NCI-H69 (cell line): ENCODE measurements at places on chromosomes 7 and 10.
A peak's percentile ranks its signal among the peaks of the same experiment; 100 is the strongest.

DNA sequence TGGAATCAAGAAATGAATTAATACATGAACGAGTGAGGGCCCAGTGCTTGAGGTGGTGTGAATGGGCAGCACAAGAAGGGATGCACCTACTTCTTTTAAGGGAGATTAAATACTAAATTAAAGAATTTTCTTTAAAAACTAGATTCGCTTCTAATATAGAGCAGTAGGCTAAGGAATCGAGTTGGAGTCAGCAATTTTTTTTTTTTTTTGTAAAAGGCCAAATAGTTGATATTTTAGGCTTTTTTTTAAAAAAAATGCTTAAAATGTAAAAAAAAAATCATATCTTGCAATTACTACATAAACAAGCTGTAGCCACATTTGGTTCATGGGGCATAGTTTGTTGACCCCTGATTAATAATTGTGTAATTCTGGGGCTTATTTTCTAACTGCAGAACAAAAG is 31.9 kb downstream of the A1CF start:
- DNase-seq = no peak

DNA sequence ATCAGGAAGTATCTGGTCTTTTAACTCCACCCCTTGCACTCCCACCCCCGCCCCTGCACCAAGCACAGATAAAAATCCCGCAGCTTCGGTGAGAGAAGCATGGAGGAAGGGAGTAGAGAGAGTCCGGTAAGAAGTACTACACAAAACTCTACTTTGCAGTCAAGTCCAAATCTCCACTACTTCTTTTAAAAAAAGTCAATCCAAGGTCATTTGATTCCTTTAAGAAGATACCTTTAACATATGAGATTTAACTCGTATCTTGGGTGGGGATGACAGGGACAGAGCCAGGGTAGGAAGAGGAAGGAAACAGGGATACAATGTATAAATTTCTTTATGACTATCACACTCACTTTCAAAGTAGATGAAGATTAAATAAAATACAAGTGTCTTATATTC is 132.1 kb downstream of the NRBF2 start:
- DNase-seq = peak; percentile 62

DNA sequence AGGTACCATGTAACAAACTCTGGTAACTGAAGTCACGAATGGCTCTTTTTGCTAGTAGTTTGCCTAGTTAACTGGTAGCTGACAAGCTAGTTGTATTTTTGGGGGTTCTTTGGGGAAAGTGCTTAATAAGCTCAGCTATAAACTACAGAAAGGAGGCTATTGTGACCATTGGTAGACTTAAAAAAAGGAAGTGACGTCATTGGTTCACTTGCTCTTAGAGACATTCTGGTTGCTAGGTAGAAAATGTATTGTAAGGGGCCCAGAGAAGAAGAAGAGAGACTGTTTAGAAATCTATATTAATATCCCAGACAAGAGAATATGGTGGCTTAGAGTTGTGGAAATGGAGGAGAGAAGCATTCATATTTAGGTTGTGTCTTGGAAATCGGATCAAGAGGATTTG is 103.0 kb downstream of the NXPH1 start:
- peak; percentile 19 for DNase-seq

DNA sequence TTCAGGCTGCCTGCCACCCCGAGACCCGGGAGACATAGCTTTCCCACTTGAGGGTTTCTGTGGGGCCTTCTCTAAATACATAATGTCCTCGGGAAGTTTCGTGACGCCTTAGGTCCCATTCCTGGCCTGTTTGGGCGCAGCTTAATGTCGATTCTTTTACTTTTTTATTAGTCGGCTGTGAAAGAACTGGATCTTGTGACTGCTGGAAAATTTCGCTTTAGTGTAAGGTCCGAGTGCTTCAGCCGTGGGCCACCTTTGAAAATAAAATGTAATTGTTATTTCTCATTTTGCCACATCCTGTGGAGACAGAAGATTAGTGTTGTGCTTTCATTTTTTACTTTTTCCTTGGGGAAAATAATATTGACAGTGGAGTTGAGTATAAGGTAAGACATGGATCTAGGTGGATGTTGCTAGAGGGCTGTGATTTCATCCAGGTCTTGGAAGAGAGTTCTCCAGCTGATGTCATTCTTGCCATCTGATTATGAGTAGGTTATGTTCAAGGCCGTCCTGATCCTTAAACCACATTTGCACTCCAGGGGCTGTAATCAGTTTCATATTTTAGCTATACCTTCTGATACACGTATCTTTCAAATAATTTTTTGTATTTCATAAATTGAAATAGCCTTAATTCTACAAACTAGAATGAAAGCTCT is 830 bp downstream of the RAB18 start:
- DNase-seq = peak; percentile 16
